ENCODE measurements at places on chromosomes 1 and 21.

GRCh38 chr1:245179706-245180105, 24.9 kb downstream of the KIF26B start:
- no peak for DNase-seq

- DNase-seq: no peak
Observed at GRCh38 chr1:84145068-84145467, 997 bp downstream of the PRKACB start.

DNA sequence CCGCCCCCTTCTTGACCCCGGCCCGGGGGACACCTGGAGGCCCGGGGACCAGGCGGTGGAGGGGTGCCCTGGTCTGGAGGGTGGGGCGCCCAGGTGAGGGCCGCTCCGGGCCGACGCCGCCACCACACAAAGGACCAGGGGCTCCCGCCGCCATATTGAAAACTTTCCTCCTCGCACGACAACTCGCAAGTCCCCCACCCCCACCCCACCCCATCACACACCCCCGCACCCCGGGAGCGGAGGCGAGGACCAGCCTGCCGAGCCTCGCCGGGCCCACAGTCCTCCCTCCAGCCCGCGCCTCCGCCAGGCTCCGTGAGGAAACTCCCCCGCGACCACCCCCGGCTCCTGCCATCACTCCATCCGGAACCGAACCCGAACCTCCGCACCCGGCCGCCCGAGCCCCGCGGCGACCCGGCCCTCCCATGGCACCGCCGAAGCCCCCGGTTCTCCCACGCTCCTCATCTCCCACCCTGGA, 733 bp downstream of the KDM5B start:
- DNase-seq: no peak

DNA sequence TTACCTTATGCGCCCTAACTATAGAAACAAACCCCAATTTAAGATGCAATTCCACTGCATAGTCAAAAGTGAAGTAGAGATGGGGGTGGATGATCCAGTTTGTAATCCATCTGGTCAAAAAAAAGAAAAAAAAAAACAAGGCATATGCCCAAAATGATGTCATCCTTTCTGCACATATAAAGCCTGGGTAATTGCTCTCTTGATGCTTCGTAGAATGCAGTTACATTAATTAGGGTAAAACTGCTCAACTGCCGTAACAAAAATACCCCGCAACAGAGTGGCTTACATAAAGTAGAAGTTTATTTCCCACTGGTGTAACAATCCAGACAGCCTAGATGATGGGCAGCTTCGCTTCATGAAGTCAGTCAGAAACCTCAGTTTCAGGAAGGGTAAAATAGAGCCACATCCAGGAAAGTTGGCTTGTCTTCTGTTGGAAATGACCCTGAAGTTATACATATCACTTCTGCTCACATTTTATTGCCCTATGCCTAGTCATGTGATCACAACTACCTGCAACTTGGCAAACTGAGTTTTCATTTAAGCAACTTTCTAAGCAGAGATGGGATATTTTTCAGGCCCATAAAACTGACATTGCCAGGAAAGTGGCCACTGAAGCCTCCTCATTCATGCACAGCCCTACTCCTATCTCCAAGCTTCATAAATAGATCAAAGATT, 221.7 kb downstream of the C1orf94 start:
- no peak for DNase-seq

- DNase-seq: no peak
Observed at GRCh38 chr1:2080884-2081283, 30.7 kb downstream of the PRKCZ start.

GRCh38 chr1:48194801-48195200, 27.7 kb upstream of the SLC5A9 start:
- no peak for DNase-seq

GRCh38 chr1:218620956-218621355, 275.8 kb downstream of the TGFB2 start:
- no peak for DNase-seq

DNA sequence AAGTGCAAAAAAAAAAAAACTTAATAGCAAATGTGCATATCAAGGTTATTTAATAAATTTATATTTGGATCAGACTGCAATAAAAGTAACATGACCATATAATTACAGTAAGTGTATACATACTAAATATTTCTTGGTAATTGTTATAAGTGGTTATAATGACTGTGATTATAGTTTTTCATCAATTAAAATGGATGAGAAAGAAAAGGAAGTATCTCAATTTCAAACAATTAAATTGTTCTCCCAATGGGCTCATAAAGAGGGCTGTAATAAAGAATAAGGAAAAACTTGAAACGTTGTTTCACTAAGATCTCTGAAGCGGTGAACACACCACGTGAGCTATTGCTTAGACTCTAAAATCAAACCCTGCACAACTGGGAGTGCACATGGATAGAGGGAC, 104.1 kb downstream of the CDC42BPA start:
- no peak for DNase-seq

DNA sequence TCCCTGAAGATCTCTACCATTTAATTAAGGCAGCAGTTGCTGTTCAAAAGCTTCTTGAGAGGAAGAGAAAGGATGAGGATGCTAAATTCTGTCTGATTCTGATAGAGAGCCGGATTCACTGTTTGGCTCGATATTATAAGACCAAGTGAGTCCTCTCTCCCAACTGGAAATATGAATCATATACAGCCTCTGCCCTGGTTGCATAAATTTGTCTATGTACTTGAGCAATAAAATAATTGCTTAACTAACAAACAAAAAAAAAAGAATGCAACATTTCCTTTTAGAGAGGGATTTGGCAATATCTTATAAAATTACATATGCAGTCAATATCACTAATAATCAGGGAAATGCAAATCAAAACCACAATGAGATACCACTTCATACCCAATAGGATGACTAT, 26.8 kb downstream of the ALDH9A1 start:
- no peak for DNase-seq
